ENCODE measurements at places on chromosomes 3 and 15.

GRCh38 chr3:73697020-73697419, 72.3 kb upstream of the PDZRN3 start:
- DNase-seq = no peak

- no peak for DNase-seq
Measured at GRCh38 chr3:149894205-149894604, 76.5 kb downstream of the PFN2 start.

DNA sequence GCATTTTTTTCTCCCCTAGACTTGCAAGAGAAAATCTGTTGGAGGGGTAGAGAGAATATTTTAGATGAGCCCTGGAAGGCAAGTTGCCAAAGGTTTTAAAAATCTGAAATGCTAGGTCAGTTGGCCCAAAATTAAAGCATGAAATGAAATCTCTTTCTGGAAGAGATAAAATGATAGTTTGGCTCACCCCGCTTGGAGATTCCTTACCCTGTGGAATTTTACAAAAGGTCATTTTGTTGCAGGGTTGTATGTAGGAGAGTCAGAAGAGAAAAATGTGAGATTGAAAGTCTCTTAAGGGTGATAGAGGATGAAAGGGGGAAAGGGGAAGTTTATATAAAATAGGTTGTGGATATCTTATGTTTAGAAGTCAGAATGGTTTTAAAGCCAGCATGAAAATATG, 277.8 kb downstream of the CD47 start:
- DNase-seq = no peak

- no peak for DNase-seq
Measured at GRCh38 chr3:4429648-4430350, 37.3 kb downstream of the SUMF1 start.

DNA sequence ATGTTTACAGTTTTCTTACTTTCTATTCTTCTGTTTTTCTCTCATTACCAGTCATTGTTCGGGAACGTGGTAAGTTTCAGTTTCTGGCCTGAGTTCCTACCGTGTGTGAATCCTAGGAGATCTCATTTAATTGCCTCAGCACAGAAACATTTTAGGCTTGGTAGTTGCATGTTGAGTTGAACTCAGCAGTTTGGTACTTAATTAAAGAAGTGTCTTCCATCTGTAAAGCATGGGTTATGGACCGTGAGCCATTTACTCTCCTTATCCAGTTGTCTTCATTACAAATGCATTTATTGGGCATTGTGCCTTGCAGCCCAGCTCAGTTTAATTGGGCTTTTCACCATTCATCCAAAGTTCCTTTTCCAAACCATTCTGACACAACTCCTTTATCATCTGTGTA, 142.1 kb upstream of the CHRM5 start:
- DNase-seq = no peak

GRCh38 chr15:67605871-67606270, 63.4 kb downstream of the MAP2K5 start:
- DNase-seq = no peak

DNA sequence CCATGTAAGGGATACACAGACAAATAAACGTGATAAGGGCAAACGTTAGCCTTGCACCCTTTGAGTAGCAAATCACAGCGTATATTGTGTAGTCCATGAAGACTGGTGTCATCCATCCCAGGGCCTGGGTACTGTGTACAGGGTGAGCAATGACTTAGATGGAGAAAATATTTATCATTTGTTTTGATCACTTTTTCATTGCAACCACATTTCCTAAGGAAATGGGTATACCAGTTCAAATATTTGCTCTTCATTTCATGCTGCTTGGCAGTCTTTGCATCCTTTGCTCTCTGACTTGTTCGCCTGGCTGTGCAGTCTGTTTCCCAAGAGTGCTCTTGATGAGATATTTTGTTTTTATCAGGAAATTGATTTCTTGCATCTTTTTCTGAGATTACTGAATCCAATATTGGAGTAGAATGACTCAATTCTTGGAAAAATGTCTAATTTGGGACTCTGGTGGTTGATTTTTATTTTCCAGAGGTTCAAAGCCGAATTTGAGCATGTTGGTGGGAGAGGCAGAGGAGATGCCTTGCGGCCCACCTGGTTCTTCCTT, 424.6 kb upstream of the SEMA6D start:
- no peak for DNase-seq

GRCh38 chr3:72722930-72723726, 125.1 kb downstream of the SHQ1 start:
- peak; percentile 72 for DNase-seq

GRCh38 chr15:57554063-57554811, 37.5 kb upstream of the MYZAP start:
- DNase-seq = no peak

DNA sequence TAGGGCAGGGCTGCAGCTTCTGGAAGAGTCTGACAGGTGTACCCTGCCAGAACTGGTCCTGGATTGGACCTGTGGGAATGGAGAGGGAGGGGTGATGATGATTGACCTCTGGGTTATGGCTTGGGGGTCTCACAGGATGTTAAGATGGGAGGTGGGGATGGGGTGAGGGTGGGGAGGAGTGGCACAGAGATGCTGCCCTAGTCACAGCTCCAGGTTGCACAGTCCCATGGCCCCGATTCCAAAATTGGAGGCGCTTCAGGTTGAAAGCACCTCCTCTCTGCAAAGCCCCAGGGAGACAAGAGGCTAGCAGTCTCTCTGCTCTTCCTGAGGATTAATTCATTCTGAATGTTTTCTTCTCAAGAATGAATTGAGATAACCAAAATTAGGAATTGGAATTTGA, 101.4 kb downstream of the FAM43A start:
- no peak for DNase-seq

DNA sequence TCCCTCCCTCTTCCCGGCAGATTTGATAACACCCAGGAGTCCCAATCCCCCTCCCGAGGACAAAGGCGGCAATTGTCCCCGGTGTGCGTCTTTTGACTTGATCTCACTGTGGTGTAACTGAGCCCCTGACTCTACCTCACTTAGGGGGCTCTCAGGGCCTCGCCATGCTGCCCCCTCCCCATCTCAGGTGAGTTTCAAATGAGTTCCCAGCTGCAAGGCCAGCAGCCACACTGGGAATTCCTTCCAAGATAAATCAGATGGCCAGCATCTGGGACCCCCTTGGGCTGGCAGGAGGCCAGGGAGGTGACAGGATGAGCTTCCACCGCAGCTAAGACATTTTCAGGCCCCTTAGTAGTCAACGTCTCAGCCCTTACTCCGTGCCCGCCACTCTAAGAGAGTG, 35.0 kb downstream of the WNT7A start:
- DNase-seq = no peak

DNA sequence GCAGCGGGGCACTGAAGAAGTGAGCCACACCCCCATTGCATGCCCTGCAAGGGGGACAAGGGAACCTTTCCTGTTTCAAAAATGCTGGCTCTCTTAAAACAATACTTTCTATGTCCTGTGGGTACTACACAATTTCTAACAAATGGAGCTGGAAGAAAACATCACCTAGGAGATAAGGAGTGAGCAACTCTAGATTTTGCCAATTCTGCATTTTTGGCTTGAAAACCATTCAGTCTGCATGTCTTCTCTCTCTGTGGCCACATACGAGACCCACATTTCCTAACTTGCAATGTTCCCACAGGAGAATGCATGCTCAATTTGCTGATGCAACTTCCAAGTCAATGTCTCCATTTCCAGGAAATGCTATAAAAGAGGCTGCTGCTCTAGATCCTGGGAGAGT, 662.0 kb downstream of the SQOR start:
- no peak for DNase-seq

DNA sequence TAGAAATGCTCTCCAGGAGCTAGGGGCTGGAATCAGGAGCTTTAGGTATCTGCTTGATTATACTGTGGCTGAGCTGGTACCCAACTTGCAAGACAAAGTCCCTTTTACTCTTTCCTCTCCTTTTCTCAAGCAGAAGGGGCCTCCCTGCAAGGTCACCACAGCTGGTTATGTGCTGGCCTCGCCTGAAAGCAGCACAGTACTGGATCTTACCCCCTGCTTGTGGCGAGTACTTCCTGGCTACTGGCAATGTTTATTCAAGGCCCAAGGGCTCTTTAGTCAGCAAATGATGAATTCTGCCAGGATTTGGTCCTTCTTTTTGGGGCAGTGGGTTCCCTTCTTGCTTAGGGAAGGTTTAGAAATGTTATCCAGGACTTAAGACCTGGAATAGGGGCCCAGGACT, 234.6 kb downstream of the RAP2B start:
- no peak for DNase-seq

- DNase-seq = no peak
Measured at GRCh38 chr3:45566196-45566595, 28.4 kb upstream of the LIMD1 start.

DNA sequence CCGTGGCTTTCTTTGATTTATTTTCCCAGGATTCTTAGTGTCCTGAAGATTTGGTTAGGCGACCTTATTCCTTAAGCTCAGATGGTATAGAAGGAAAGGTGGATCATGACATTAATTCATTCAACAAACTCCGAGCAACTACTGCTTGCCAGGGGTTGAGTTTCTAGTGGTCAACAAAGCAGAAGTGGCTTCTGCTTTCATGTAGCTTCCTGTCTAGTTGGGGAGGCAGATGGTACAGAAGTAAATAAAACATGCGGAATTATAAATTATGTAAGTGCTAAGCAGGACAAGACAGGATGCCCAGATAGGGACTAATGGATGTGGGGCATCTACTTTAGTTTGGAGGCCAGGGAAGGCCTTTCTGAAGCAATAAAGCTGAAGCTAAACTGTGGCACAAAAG, 15.6 kb downstream of the EEFSEC start:
- no peak for DNase-seq

- peak; percentile 16 for DNase-seq
Measured at GRCh38 chr3:197353867-197354567, 55.6 kb upstream of the DLG1 start.

All from HCEC 1CT (cell line).